DMS153 (cell line): ENCODE measurements at places on chromosomes 2 and 18.

GRCh38 chr2:147364597-147364996, 480.2 kb upstream of the ACVR2A start:
- peak; percentile 71 for DNase-seq

GRCh38 chr2:150476286-150476685, 11.2 kb downstream of the RND3 start:
- DNase-seq, result no peak

GRCh38 chr2:207692206-207693065, 19.0 kb upstream of the CCNYL1 start:
- peak; percentile 14 for DNase-seq

DNA sequence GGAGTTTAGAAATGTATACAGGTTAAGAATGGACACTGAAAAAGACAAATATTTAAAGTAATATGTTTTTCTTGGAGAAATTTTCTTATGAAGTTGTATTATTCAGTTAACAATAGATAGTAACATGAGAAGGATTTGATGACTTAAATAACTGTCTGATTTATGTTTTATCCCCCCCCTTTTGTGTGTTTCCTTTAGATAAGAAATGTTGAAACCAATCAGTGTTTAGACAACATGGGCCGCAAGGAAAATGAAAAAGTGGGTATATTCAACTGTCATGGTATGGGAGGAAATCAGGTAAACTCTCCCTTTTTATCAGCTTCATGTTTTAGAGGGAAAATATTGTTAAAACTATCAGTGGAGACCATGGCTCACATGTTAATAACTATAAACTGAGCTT, 289.7 kb upstream of the KCNJ3 start:
- no peak for DNase-seq

DNA sequence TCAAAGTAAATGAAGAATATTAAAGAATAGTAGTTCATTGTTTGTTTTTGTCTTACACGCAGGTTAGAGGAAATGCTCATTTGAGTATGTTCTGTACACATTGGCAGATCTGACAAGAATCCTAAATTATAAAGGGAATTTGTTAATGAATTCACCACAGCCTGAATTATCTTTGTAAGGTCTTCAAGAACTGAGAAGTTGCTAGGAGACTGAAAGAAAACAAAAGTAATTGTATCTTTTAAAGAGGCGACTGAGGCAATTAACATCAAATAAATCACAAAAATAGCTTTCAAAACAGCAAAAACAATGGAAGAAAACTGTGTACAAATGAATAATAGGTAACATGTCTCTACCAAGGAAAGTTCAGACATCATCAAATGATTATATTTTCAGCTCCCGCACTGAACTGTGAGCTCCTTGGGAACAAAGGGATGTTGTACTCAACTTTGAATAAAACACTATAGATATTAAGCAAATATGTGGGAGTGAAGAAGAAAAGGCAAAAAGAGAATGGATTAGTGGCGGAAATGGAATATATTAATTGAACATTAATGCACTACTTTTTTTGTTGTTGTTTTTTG, 51.7 kb upstream of the ATIC start:
- DNase-seq, result no peak

DNA sequence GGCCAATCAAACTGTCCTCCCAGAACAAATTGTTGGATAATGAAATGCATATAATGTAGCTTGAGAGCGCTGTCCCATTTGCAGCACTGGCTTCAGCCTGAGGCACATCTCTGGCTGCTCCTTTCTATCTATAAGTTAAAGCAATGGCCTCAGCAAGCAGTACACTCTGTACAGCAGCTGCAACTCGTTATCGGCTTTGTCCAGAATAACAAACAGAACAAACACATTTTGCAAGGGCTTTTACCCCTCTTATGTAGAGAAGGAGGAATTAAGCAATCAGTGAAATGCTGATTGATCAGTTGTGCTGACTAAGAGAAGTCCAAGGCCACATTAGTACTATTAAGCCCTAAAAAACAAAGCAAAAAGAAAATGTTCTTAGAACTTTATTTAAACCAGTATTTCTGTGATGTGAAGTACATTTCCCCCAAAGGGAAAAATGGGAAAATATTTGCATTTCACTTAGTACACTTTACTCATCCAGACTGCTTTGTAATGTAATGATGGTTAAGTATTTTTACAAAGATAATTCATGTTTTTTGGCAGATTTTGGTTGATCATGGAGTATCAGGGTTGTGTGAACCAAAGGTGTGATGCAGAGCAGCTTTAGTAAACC, 15.0 kb upstream of the CPS1 start:
- DNase-seq, result no peak

GRCh38 chr2:200447139-200447855, 62.6 kb downstream of the KCTD18 start:
- DNase-seq, result no peak

DNA sequence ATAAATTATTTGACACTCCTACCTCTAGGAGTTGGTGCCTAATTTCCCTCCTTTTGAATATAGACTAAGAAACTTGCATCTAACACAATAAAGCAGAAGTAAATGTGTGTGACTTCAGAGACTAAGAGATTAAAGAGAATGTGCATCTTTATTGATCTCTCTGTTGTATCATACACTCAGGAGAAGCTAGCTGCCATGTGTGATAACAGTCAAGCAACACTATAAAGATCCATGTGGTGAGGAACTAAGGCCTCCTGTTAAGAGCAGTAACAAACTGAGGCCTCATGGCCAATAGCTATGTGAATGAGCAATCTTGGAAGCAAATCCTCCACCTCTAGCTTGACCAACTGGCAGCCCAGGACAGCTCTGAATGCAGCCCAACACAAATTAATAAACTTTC, 3.4 kb downstream of the FANCL start:
- no peak for DNase-seq

GRCh38 chr2:149122516-149122915, 84.0 kb downstream of the LYPD6B start:
- DNase-seq, result no peak

- no peak for DNase-seq
Observed at GRCh38 chr18:293536-293935, 25.7 kb upstream of the THOC1 start.

DNA sequence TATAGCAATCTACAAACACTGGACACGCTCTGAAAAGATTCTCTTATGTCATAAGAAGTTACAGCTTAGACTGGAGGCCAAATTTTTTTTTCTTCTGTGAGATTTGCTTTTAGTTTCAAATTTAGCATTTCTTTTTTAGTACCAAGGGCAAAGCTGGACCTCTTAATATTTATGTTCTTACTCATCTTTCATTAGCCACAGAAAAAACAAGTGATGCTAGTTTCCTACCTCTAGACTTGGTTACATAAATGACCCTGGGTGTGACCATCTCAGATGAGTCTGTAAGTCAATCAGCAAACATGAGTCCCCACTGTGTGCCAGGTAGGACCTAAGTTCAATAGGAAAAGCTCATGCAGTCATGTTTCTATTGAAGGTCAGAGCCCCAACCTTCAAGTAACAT, 94.4 kb downstream of the MEP1B start:
- DNase-seq, result no peak
